ENCODE measurements at places on chromosomes 13 and 19. TPM values are rescaled to one million over a fixed set of nuclear protein-coding genes. Genes with fewer than 3 reads are reported as not detected.

STOML3 gene
- polyA plus RNA-seq = not detected

IFNL1 gene
- not detected for polyA plus RNA-seq

PROZ gene
- not detected for polyA plus RNA-seq

IQCN gene
- polyA plus RNA-seq = 0.19 TPM

GARIN5A gene
- 0.77 TPM for polyA plus RNA-seq

DNA sequence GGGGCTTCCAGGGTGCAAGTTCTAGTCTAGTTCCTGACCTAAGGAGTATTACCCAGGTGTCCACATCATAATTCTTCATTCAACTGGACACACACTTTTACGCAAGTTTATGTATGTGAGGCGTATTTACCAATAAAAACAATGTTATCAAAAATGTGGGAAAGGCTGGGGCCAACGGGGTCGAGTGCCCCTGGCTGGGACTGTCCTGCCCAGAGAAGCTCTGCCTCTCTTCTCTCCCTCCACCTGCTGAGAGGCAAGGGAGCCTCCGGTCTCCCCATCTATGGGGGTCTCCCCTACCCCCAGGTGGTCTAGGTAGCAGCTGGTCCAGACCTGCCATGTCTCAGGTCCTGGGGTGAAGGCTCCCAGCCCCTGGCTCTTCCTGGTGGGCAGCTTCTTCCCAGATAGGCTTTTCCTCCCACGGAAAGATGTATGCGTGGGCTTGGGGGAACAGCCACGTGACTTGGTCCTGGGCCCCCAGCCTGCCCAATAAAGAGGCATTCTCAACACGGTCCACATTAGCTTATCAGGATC lies 132.4 kb downstream of the USP12 start:
- no peak for DNase-seq

DNA sequence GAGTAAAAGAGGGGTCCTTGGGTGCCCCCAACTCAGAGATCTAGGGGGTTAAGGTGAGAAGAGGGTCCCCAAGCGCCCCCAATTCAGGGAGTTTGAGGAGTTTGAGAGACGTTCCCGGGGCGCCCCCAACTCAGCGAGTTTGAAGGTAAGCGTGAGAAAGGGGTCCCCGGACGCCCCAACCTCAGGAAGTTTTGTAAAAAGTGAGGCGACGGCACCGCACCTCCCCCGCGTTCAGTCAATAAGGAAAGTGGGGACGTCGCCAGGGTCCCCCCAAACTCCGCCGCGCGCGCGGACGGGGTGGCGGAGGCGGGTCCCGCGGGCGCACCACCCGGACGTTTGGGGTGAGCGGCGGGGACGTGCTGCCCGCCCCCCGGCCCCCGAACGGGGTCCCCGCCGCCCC lies 353 bp downstream of the RFX2 start:
- DNase-seq = no peak

DNA sequence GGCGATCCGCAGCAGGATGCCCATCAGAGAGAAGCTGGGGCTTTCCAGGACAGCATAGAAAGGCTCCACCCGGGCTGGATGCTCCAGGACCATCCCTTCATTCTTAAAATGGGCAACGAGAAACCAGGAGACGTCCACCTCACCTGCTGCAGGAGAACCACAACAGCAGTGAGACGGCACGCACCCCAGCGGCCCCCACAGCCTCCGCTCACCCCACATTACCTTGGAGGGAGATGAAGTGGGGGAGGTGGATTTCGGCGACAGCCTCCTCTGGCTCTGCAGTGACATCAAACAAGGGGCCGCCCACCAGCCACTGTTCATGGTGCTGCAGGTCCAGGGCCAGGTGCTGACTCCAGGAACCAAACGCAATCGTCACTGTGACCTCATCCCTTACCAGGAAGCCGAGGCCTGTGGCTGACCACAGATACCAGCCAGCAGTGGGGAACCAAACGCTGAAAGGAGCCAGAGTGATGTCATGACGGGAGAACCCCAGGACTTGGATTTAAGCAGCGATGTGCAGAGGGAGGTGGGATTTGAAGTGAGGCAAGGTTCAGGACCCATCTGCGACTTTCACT lies 25.1 kb downstream of the CARD8 start:
- DNase-seq = no peak

DNA sequence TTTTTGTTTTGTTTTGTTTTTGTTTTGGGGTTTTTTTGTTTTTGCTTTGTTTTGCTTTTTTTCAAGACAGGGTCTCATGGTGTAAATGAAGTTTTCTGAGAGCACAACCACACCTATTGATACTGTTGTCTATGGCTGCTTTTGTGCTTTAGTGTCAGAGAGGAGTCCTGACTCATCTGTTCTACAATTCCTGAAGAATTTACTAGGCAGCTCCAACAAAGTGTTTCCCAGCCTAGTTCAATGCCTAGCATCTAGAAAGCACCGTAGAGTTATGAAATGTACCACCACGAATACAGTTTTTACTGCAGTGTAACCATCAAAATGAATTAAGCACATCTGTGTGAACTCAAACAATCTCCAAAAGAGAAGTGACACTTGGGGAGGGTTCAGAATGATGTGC lies 21.2 kb downstream of the SAFB start:
- DNase-seq = no peak

GRCh38 chr13:60230593-60230992 lies 66.9 kb upstream of the DIAPH3 start:
- no peak for DNase-seq

GRCh38 chr19:7326105-7326877 lies 22.4 kb upstream of the ARHGEF18 start:
- no peak for DNase-seq

- no peak for DNase-seq
These were observed 65.0 kb upstream of the TRPC4 start for GRCh38 chr13:37934339-37935191.

GRCh38 chr13:49561062-49561410 lies 24.3 kb downstream of the RCBTB1 start:
- DNase-seq = no peak

GRCh38 chr13:64510747-64511146 lies 2719.4 kb downstream of the PCDH9 start:
- no peak for DNase-seq

GRCh38 chr13:23510544-23510916 lies 59.7 kb upstream of the TNFRSF19 start:
- DNase-seq = no peak

DNA sequence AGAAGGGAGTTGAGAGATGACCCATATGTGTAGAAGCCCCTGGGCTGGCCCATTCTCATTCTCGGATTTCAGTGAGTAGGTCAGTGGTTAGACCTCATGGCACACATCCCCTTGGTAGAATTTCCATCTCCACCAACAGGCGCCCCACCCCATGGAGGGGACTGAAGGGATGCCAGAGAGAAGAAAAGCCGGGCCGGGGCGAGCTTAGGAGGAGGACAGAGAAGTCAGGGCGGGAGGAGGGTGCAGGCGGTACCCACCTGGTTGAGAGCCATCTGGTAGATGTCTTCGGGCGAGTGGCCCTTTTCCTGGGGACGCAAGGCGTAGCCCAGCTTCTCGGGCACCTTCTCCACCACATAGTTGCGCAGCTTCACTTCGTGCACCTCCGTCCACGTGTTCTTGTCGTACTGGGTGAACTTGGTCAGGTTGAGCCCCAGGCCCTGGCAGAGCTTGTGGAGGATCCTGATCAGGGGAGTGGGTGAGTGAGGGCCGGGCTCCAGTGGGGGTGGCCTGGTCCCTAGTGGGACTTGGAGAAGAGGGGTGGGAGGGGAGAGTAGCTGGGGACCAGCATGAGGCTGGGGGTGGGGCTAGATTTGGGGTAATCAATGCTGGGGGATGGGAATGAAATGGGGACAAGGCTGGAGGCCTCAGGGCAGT lies 2.5 kb downstream of the IL4I1 start:
- DNase-seq = no peak

GRCh38 chr13:27012482-27013197 lies 159.0 kb downstream of the USP12 start:
- DNase-seq = no peak

DNA sequence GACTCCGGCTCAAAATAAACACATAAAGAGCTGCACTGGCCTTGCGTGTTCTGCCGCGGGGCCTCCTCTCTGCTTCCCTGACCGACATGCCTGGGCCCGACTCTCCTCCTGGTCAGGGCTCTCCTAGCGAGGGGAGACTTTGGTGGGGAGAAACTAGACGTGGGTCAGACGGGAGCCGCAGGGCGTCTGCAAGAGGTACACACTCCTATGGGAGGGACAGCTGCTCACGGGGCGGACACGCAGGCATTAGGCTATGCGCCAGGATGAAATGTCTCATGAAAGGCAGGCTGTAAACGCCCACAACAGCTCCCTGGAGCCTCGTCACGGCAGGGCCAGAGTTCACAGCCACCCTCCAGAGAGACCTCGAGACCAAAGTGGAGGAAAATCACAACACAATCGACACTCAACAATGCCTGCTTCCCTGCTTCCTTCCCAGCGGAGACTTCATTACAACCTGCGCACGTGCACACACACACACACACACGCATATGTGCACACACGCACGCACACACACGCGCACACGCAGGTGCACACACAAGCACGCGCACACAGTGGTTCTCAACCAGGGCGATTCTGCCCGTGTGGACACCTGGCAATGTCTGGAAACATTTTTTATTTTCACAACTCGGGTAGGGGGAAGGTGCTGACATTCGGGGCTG lies 5.8 kb downstream of the SLC39A3 start:
- no peak for DNase-seq

Measured in naive thymus-derived CD4-positive, alpha-beta T cell (primary cell).